ENCODE measurements at places on chromosomes 6 and 20.

GRCh38 chr6:143210420-143210819 lies 149.7 kb downstream of the AIG1 start:
- no peak for DNase-seq

DNA sequence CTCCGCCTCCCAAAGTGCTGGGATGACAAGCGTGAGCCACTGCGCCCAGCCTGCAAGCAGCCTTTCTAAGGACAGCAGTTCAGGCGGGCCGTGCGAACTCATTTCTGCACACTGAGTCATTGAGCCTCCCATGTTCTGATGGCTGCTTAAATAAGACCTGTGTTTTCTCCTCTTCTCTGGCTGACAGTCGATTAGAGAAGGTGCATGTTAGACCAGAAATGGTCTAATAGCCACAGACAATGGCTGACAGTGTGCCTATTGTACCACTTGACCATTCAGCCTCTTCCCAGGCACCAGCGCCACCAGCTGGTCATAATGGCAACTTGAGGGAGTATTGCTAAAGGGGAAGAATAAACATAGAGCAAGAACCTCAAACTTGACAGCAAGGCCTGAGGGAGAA lies 6.2 kb downstream of the CST11 start:
- no peak for DNase-seq

GRCh38 chr6:43297644-43298564 lies at the start of gene SLC22A7:
Gene SLC22A7, plus strand, starts transcription at chr6:43298260. Its CDS starts 99 bp downstream, at chr6:43298359.
- DNase-seq, result no peak

DNA sequence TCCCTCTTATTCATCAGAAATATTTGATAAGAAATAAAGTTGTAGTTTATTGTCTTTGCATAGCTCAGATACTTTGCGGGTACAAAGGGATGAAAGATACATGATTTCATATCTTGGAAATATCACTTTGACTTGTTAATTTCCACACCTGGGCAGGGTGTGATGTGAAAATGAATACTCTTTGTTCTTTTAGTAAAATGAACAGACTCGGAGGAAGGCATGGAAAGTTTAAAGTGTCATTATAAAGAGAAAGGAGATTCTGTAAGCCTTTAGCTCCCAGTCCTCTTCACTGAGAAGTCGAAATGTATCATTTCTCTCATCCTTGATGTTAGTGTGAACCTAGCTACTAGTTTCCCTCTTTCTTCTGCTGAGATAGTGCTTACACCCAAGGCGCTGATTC lies 36.7 kb upstream of the AKIRIN2 start:
- DNase-seq, result no peak

GRCh38 chr6:89554106-89554505 lies 84.4 kb downstream of the LYRM2 start:
- no peak for DNase-seq

- DNase-seq, result no peak
Measured at GRCh38 chr6:141705431-141705830, 427.3 kb upstream of the GJE1 start.

GRCh38 chr6:134407791-134408190 lies 89.9 kb upstream of the SGK1 start:
- DNase-seq, result no peak

GRCh38 chr6:163711615-163712565 lies 297.4 kb downstream of the QKI start:
- no peak for DNase-seq

DNA sequence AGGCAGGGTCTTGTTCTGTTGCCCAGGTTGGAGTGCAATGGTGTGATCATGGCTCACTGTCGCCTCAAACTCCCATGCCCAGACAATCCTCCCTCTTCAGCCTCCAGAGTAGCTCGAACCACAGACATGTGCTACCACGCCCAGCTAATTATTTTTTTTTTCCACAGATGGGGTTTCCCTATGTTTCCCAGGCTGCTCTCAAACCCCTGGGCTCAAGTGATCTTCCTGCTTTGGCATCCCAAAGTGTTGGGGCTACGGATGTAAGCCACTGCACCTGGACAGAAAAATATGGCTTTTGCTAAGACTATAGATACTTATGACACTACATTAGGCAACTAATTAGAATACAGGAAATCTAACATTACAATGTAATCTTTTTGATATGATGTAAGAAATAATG lies 17.9 kb downstream of the RNF24 start:
- no peak for DNase-seq
